ENCODE measurements at places on chromosomes 16 and 17.

GRCh38 chr16:49824593-49824992 lies 31.3 kb downstream of the ZNF423 start:
- DNase-seq, result no peak

DNA sequence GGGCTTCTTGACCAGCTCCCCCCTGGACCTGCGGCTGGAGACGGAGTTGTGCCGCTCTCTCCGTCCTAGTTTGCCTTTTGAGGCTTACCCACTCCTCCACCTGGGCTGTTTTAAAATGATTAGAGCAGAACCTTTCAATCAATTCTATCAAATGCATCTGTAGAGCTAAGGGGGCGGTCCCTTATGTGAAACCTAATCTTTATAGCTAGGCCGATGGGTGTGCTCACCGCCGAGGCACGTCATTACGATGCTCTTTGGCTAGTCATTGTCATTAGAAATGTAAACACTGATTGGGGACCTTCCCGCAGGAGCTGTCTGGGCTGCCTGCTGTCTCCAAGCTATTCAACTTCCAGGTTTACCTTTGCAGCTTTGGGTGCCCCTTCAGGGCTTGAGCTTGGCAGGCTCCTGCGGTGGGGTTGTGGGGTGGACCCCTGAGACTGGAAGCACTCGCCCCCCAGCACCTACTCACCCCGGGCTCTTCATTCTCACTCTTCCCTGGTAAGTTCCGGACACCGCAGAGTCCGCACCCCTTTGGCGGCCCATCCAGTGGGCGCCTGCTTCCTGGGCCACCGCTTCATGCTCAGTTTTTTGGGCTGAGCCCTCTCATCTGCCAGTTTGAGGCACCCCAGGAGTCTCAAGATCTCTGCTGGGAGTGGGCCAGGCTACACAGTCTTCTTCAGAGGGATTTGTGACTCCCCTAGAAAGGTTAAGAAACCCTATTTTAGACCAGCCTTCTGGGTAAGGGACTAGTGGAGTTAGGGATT lies 20.9 kb upstream of the IL17C start:
- DNase-seq, result no peak

- DNase-seq, result no peak
Measured at GRCh38 chr17:18108401-18109312, at the start of gene MYO15A. MYO15A (plus strand) TSS chr17:18108756; CDS start chr17:18118801, 10,045 bp downstream.

DNA sequence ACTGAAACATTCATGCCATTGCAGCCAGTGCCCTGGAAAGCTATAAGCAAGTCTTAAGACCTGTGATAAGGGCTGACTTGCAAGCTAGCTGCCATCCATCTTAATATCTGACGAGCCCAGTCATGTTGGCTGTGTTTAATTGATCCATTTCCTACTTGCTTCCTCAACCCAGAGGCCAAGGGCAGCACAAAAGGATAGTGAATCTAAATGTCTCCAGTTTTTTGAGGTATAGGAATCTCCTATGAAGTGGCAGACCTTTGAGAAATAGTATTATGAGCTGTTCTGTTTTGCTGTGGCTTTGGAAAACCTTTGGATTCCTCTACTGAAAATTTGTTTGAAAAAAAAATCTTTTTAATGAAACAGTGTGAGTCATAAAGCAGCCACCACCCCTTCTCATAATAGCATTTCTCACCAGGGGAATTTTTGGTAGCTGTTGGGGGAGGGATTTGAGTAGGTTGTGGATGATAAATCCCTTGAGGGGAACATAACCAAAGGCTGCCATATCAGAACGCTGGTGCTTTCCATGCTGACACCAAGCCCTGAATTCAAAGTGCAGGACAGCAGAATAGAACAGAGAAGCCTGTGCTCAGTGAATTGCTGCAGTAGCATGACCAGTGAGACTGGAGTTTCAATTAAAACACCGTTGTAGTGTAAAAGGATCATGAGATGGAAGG lies 12.9 kb downstream of the ZNRF1 start:
- DNase-seq, result no peak

DNA sequence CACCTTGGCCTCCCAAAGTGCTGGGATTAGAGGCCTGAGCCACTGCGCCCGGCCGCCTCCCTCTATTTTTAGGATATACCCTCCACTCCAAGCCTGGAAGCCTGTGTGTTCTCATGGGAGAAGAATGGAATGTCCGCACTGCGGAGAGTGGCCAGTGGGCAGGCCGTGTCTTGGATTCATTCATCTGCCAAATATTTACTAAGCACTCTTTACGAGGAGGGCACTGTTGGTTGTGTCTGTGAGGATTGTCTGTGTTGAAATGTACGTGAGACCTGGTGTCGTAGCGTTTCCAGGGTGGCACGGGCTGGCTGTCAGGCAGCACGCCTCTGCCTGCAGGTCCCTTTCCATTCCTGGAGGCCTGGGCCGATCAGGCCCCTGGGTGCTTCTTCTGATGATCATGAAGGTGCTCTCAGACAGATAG lies 19.2 kb downstream of the PGS1 start:
- no peak for DNase-seq

DNA sequence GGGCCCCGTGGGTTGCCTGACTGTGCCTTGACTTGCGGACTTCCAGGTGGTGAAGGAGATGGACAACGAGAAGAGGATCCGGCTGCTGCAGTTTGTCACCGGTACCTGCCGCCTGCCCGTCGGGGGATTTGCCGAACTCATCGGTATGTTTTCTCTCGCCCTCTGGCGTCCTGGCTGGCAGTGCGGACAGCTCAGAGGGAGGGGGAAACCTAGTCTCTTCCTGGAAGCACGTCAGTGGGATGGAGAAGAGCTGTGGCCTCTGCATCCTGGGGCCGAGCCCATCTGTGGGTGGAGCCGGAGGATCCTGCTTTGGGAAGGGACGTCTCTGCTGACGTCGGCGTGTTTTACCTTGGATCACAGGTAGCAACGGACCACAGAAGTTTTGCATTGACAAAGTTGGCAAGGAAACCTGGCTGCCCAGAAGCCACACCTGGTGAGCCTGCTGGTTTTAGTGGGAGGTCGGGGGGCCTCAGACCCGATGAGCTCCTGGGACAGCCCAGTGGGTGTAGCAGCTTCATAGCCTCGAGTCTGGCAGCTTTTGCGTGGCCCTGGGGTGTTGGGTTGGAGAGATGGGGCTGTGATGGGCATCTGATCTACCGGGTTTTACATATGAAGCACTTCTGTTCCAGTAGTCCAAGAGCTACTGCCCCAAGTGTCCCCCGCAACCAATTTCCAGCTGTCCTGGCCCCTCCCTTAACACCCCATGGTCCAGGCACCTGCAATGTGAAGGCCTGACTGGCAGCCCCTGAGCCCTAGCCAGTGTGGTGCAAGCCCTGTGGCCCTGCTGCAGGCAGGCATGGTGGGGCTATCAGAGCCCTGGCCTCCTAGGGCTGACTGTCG lies 11.9 kb upstream of the CLEC18A start:
- no peak for DNase-seq

DNA sequence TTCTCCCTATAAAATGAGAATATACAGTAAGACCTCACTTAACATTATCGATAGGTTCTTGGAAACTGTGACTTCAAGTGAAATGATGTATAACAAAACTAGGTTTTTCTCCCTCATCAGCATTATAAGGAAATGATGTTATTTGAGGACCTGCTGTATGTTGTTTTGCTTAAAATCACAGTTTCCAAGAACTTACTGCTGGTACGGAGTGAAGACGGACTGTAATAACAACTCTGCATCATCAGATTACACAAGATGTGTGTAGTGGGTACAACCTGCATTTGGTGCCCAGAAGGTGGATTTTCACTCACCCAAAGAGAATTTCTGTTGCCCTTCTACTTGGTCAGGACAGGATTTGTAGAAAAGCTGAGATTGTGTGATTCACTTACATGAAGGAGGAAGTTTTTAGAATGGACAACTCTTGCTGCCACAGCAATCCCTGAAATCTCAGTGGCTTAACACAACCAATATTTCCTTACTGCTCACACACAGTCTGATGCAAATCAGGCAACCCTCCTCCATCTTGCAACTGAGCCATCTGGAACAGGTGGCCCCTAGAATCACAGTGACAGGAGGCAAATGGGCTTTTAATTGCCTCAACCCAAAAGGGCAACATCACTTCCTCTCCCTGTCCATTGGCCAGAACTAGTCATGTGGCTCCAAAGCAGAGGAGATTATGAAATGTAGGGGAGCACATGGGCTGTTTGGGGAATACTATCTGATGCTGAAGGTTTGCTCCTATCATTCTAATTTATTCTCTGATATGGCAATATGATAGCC lies 67.6 kb upstream of the CACNG5 start:
- DNase-seq, result no peak

DNA sequence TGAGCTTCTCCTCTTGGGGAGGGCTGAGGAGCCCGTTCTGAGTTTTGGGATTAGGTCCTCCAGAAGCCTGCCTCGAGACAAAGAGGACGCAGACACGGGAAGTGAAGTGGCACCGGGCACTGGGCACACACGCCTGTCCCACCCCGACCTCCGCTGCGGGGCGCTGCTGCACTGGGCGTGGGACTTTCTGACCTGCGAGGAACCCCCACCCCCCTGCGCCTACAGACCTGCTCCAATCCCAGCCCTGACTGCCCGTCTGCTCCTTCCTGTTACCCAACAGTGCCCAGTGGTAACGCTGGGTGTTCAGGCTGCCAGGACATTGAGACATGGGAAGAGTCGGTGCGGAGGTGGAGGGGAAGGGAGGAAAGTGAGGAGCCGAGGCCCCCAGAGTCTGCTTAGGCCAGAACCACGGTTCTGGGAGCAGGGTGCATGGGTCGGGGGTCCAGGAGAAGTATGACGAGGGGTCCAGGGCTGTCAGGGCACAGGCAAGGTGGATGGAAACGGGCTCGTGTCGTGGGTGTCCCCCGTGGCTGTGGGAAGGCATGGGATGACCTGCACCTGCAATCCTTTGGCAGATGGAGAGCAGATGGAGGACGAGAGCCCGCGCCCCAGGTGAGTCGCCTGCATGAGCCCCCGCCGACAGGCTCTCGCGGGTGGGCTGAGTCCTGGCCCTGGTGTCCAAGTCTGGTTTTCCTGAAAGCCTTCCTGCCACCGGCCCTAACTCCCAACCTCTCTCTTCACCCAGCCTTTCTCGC lies 112.0 kb upstream of the CREBBP start:
- DNase-seq, result peak; percentile 75
